ENCODE measurements at places on chromosomes 3 and 15. TPM values are rescaled to one million over a fixed set of nuclear protein-coding genes. Genes with fewer than 3 reads are reported as not detected.

- peak; percentile 17 for DNase-seq
Observed at GRCh38 chr15:55916666-55917409, 76.6 kb downstream of the NEDD4 start.

- no peak for DNase-seq
Observed at GRCh38 chr3:71090207-71090606, 493.3 kb downstream of the FOXP1 start.

- DNase-seq, result no peak
Observed at GRCh38 chr15:62883938-62884479, 158.5 kb upstream of the TPM1 start.

DNA sequence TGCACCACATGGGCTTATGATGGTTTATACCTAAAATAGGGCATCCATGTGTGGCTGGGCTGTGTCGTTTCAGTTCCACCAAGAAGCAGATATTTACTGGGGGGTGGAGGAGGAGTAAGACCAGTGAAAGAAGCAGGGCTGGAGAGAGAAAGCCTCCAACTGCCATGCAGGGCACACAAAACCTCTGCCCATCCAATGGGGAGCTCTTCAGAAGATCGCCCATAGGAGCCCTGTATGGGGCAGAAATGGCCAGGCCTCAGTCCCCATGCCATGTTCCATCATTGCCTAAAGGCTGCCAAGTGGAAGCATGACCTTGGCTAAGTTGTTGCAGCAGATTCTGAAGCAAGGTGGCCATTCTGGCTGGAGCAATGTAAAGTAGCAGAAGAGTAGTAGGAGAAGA is 277.0 kb downstream of the MEX3B start:
- DNase-seq, result no peak

DNA sequence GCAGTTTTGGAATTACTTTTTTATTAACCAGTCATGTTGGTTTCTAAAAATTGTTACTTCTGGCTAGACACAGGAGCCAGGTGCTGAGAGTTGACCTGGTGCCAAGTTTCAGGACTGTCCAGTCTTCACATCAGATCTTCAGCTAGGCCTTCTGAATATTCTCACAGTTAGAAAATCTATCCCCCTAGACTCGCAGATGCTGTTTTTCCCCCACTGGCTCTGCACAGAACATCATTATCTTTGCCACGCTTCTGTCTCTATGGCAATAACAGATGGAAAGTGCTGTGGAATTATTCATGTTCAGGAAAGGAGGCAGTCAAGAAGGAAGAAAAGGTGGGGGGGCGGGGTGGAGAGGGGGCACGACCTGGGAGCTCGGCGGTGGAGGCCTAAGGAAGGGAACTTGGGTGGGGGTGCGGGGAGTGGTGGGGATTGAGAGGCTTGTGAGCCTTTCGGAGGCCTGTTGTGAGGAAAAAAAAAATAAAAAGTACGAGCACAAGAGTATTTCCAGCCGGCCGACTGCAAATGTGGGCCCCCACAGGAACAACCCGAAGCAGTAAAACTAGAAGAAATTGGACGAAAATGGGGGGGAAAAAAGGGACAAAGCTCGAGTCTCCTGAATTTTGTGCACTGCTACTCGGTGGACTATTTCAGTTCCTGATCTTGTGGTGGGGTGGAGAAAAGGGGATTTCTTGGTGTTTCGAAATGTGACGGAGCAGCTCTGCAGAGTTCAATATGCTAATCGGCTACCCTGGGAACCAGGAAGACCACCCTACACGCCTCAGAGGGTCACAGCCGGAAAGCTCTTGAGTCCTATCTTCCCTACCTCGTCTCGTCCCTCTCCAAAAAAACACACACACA is 1.5 kb upstream of the SKIL start:
- peak; percentile 63 for DNase-seq

Gene CACNA2D2
- polyA plus RNA-seq, result 6.0 TPM

- DNase-seq, result no peak
Observed at GRCh38 chr3:175977968-175978752, 1119.0 kb downstream of the NAALADL2 start.

GRCh38 chr15:47415539-47415971 is 301.8 kb upstream of the SEMA6D start:
- DNase-seq, result peak; percentile 68

Gene NEDD4
- polyA plus RNA-seq, result 3.3 TPM

DNA sequence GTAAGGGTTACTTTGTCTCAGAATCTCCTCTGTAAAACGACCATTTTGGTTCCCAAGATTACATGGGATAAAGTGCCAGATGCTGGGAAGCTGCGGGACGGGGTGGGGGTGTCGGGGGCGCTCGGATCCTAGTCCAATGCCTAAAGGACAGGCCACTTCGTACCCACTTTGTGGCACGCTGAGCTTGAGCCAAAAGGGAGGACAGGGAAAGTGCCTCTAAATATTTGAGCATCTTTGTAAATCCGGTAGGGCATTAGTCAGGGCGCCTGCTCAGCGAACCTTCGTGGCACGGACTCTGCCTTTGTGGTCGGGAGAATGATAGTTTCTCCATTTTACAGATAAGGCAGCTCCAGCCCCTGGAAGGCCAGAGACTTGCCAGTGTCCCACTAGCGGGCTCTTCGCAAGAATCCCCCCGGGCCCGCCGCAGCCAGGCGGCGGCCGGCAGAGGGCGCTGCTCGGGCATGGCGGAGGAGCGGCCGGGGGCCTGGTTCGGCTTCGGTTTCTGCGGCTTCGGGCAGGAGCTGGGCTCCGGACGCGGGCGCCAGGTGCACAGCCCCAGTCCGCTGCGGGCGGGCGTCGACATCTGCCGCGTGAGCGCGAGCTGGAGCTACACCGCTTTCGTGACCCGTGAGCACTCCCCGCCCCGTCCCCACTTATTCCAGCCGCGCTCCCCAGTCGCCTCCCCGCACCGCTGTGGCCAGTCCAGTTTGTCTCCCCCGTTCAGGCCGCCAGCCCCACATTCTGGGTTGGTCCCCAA is 1.8 kb downstream of the RCCD1 start:
- peak; percentile 92 for DNase-seq

- DNase-seq, result no peak
Observed at GRCh38 chr3:143298886-143299535, 179.4 kb downstream of the CHST2 start.

Gene STAC
- 3.2 TPM for polyA plus RNA-seq

DNA sequence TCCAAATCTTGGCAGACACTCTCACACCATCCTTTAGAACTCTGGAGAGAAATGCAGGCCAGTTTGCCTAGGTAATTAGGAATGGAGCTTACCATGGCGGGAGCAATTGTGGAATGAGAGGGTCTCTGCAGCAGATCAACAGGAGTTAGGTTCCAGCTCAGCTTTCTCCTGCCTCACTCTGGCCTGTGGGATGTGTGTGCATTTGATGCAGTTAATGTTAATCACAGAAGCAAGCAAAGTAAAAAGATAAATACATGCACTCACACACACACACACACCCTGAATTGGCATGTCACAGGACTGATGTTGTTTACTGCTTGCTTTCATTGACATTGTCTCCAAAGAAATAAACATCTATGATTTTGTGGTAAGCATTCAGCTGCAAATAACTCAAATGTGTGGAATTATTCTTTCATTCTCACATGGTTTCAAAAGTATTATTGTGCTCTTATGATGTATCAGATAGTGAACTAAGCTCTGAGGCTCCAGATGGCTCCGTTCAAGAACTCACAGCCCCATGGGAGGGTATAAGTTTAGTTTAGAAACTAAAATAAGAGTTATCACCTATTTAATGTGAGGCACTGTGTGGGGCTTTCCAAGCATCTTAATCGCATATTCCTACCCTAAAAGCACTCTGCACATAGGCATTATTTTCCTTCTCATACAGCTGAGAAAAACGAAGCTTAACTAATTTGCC is 31.3 kb upstream of the BFSP2 start:
- peak; percentile 45 for DNase-seq

DNA sequence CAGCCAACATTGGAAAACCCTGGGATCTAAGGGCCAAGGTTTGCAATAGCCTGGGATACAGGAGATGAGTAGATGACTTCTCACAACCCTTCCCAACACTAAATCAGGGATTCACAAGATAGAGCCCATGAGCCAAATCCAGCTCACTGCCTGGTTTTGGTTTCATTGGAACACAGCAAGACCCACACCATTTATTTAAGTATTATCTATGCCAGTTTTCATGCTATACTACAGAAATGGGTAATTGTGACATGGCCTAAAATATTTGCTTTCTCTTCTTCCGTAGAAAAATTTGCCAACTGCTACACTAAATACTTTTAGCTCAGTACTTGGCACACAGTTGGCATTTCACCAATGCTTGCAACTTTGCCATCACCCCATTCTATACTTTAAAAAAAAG is 132.0 kb upstream of the LMCD1 start:
- DNase-seq, result no peak

DNA sequence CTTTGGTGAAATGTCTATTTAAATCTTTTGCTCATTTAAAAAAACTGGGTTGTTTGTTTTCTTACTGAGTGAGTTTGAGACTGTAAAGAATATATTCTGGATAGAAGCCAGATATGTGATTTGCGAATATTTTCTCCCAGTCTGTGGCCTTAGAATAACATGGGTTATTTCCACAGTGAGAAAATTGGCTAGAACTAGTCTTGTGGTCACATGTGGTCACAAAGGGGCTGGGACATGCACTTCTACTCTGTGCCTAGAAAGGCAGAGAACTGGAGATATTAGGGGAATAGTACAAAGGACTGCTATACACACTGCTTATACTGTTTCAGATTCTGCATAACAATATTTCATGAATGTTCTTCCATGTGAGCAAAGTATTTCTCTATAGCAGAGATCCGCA is 79.9 kb upstream of the RGMA start:
- no peak for DNase-seq

Gene ADAMTS7
- 0.82 TPM for polyA plus RNA-seq

Gene ABCF3
- 49.1 TPM for polyA plus RNA-seq

GRCh38 chr3:74054566-74054965 is 429.8 kb upstream of the PDZRN3 start:
- DNase-seq, result no peak

DNA sequence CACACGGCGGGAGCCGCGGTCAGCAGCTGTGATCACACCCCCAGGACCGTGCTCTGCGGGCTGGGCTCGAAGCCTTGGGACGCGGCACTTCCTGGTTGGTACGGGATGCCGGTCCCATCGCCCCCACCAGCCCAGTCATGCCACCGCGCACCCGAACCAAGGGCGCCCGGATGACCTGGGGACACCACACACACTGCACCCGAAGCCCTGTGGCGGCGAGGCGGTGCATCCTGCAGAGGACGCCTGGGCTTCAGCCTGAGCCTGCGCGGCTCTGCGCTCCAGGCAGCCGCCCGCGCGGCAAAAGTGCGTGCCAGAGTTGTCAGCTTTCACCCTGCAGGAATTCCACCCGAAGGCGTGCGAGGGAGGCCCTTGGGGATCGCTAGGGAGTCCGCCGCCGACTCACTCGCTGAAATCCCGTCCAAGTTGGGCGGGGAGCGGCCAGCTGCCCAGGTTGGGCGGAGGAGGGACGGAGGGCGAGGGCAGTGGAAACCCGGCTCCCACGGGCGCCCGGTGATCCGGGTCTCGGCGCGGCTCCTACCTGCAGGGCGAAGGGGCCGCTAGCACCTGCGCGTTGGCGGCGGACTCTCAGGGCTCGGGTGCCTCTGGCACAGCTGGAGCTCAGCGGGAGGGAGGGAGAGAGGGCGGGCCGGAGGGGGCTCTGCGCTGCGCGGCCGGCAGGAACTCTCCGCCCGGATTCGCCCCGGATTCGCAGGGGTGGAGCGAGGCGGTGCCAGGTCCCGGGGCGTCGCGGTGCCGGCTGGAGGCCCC is at the start of gene PLD1:
PLD1 (minus strand) TSS at position 623 of the 768 bp plus-strand sequence. CDS start 72,432 bp downstream, outside the sequence.
- DNase-seq, result peak; percentile 84

Gene DLL4
- 5.8 TPM for polyA plus RNA-seq

Gene INKA1
- polyA plus RNA-seq, result 9.1 TPM

DNA sequence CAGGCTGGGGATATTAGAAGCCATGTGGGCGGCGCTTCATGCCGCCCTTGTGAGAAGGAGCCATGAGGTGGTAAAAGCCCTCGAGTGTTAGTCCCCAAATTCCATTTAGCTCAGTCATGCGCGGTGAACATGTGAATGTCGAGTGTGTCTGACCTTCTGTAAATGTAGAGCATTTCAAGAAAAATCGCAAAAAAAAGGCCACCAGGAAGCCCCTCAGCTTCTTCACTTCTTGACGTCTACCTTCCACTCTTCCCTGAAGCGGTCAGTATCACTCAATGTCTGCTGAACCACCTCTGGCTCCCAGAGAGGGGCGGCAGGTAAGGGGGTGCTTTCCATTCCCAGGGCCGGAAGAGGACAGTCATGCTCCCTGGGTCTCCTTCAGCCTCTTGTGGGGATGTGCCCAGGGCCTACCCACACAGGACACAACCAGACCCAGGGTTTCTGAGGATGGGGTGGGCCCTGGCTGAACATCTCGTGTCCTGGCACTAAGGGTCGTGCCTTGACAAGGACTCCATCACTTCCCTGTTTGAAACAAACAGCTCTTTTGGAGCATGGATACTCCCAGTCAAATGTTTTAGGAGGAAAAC is 274.9 kb downstream of the FAM43A start:
- no peak for DNase-seq

Gene SRGAP3
- polyA plus RNA-seq, result 4.1 TPM

Gene GNB4
- 3.9 TPM for polyA plus RNA-seq

GRCh38 chr15:94387849-94388441 is 156.6 kb downstream of the MCTP2 start:
- no peak for DNase-seq

DNA sequence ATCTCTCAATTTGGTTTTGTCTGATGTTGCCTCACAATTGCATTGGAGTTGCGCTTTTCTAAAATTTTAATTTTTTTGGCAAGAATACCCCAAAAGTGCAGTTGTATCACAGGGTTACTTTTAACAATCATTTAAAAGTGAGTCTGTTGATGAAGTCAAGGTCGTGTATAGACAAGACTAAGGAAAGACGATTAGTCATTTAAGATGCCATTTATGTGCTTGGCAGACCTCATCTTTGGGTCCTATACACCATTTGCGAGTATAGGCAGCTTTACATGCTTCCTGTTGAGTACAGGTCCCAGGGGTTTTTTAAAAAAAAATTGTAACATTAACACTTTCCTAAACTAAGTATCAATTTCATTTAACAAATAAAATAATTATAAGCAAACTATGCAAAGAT is 12.5 kb downstream of the ARNT2 start:
- no peak for DNase-seq

DNA sequence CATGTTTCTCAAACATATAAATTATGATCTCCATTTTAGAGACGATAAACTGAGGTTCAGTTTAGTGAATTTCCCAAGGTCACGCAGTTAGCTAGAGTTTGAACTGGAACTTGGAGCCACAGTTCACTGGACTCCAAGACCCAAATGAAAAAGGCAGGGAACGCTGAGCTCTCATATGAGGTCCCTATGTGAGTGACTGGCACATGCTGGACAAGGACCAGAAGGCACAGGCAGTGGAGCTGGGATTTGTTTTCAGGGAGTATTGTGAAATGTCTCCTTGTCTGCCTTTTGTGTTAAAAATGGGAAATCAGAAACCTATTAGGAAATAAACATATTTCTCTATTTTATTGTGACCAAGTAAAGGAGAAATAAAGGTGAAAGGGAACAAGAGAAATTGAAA is 63.5 kb downstream of the MESD start:
- DNase-seq, result no peak

- DNase-seq, result no peak
Observed at GRCh38 chr3:33798113-33798417, 365 bp upstream of the PDCD6IP start.
